NCI-H524 treated with DMSO at 0.1 percent for 48 hours (cell line): ENCODE measurements at places on chromosomes 7 and 10.

- no peak for DNase-seq
Observed at GRCh38 chr10:125489731-125490130, 193.2 kb downstream of the TEX36 start.

DNA sequence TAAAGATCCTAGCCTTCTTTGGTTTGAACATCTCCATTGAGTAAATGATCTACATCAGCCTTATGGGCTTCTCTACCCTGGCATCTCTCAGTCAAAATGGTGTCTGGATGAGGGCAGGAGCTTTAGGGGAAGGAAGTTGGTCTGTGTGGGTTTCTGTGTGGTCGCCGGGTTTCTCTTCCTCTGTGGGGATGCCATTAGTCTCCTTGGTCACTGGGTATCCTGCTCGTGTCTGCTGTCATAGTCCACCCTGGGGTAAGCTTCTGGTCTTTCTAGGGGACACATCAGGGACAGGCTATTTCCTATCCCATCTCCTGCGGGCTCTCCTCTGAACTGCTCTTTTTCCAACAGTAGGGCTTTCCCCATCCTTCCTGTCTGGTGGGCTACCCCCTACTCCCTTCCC is 150.3 kb upstream of the NPY start:
- no peak for DNase-seq

DNA sequence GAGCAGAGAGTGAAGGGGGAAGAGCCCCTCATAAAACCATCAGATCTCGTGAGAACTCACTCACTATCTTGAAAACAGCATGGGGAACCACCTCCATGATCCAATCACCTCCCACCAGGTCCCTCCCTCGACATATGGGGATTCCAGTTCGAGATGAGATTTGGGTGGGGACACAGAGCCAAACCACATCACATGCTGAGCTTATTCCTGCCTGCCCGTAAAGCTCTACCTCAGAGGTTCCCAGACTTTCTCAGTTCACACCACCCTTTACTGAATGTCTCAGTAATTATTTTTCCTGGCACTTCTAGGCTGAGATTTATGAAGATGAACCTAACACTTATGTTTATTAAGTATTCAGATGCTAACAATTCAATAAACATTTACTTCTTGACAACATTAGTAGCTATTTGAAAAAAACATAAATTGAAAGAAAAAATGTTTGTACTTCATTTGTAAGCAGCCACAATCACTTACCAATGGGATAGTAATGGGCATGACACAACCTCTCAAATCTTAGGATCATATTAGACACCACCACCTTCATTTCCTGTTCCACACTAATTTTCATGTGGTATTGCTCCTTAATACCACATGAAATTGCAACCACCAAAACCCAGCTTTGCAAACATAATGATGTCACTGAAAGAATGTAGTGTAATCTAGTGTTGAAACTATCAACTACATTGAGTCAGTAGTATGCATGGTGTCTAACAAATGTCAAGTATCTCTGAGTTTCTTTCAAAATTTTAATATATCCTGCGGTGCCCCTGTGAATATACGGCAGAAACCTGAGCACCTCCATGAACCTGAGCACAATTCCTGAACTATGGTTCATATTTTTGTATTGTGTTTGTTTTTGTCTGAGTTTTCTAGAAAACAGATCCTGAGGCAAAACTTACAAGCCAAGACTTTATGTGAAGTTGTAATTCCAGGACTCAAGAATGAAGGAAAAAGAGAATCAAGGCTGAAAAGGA is 4.5 kb upstream of the DGKI start:
- DNase-seq, result no peak

- DNase-seq, result no peak
Observed at GRCh38 chr10:70296406-70296899, 12.6 kb upstream of the NPFFR1 start.

GRCh38 chr7:71193099-71193810 is 61.3 kb downstream of the GALNT17 start:
- no peak for DNase-seq

DNA sequence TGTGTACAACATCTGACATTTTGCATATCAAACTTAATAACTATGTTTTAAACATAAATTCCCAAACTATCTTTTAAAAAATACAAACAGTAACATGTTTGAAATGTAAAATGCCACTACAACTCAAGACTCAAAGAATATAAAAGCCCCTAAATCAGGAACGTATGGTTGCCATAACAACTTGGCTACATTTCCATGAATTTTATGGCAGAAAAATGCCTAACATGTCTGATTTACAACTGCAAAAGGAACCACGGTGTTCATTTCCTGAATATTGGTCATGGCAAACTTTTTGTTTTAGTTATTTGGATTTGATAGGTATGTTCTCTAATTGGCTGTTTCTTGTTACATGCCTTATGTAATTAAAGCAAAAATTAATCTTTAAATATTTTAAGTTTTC is 2.0 kb downstream of the SOSTDC1 start:
- DNase-seq, result no peak

DNA sequence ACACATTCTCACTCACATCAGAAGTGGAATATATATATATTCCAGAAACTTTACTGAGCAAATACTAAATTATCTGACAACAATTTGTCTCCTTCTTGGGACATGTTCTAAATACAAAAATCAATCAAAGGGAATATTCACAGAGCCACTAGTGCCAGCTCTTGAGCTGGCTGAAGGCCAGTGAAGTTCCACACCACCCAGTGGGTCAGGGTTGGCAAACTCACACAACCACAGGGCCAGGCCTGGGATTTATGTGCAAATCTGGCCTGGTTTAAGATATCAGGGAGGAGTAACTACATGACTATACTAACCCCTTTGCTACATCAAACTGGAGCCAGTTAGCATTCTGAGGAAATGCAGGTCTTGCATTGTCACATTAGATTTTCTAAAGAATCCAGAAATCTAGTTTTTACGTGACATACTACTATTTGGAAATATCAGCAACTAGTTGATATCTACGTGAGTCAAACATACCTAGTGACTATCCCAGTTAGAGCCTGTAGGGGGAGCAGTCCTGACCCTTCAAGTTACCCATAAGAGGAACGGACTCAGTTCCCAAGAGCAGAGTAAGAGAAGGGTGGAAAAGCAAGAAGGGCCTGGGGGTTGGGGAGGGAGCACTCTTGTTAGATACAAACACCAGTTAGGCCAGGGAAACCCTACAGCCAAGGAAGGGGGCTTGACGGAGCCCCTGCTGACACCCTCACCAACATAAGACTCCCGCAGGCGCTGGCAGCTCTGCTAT is 600.4 kb downstream of the KCNMA1 start:
- no peak for DNase-seq

GRCh38 chr7:13262929-13263530 is 575.6 kb downstream of the ARL4A start:
- no peak for DNase-seq

DNA sequence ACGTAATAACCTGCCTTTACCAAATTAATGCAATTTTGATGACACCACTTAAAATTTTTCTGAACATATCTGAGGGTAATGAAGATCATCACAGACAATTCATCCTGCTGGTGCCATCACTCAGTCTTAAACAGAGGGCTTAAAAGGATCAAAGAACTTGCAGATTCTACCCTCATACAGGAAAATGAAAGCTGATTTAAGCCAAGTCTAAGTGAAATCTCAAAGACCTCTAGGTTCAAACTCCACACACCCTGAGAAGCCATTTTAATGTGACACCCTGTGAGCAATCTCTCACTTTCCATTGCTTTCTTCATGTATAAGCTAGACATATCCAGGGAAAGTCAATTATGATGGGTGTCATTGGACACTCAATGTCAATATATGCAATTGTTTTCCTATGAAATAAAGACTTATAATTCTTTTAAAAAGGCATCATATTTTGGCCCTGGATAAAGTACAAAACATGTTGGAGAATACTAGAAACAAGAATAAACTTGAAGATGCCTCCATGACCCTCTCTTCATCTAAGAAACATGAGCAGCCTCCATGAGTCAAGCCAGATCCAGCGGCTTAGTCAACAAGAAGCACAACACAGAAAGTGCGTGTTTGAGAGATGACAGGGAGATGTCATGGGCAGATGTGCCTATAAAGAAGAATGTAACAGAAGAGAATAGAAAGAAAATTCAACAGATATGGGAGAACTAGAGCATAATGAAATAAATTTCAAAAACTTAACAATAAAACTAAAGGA is 291.9 kb downstream of the PARD3 start:
- DNase-seq, result no peak

DNA sequence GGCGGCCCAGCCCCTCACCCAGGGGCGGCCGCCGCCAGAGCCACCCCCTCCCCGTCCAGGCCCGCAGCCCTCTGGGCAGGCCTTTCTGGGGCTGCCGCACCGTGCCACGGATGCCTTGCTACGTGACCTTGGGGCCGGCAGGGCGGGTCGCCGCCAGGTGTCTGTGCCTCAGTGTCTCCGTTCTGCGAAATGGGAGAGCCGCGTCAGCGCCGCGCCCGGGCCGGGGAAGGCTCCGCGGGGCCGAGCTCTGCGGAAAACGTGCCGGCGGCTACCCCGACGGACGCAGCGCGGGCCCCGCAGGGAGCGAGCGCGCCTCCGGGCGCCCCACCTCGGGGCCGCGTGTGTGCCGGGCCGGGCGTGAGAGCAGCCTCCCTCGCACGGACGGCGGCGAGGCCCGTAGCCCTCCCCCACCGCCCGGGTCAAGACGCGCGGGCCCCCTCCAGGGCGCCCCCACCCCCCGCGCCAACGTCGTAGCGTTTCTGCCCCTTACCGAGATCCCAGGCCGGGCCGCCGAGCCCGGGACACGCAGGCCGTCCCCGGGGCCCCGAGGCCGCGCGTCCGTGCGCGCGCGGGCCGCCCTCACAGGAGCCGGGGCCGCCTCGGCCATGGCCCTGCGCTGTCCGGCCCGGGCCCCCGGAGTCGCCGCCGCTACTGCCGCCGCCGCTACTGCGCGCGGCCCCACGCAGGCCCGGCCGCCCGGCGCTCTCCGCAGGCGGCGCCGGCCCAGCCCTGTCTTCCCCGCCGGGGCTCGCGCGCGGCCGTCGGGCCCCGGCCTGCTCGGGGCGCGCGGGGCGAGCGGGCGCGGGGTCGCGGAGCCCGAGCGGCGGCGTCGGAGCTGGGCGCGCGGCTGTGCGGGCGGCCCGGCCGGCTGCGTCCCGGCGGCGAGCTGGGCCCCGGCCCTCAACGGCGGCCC is 1.1 kb downstream of the ZNF777 start:
- no peak for DNase-seq

DNA sequence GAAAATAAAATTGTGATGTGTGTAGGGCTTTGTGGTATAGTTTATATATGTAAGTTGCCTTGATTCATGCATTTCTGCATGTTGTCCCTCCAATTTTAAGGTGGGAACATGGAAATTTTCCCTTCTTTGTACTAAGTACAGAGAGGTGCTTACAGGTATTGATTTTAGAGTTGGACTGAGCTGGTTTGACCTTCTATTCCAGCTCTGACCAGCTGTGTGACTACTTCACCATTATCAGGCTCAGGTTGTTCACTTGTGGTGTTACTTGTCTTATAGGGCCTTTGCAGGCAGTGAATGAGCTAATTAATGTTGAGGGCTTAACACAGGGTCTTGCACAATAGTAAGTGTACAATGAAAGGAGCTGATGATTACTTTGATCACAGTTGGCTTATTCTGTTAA is 16.3 kb downstream of the ZNF804B start:
- DNase-seq, result no peak

DNA sequence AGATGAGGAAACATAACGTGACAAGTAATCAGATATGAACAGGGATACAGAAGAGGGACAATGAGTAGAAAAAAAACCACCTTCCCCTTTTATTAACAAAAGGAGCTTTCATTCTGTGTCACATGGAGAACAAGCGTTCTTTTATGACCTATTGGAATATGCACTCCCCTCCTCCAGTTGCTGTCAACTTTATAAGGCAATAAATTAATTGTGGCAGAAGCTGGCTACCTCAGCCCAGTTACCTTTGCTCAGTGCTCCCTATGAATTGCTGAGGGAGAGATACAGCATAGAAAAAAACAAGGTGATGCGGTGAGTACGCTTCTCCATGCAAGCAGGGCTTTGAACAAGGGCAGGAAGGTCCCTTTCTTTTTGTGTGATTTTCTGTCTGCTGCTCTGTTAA is at the start of gene MGAM2:
Gene MGAM2, plus strand, starts transcription at position 220 of the 400 bp plus-strand sequence. CDS start 5,156 bp downstream, outside the sequence.
- DNase-seq, result no peak

- DNase-seq, result no peak
Observed at GRCh38 chr10:132243141-132243540, 56.4 kb downstream of the DPYSL4 start.

DNA sequence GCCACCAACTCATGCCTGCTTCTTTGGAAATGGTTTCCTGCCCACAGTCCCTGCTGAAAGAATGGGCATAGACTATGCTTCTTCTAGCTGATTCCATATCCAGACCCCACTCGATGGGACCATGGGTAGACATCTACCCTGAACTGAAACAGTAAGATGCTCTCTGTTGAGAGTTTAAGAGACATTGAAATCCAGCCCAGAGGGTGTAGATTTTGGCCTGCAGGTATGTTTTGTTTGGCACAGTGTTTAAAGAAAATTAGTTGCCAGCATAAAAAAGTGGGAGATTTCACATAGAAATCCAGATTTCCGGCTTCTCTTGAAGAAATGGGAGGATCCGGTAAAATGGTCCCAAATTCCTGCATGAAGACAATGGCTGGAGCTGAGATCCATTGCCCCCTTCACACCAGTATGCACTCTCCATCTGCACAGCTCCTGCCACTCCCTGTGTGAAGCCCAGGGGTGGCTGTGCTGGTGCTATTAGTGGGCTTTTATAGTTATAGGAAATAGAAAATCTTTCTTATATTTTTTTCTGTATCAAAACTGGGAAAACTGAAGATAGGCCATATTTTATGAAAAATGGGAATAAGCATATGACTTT is 218.1 kb downstream of the PTEN start:
- no peak for DNase-seq

DNA sequence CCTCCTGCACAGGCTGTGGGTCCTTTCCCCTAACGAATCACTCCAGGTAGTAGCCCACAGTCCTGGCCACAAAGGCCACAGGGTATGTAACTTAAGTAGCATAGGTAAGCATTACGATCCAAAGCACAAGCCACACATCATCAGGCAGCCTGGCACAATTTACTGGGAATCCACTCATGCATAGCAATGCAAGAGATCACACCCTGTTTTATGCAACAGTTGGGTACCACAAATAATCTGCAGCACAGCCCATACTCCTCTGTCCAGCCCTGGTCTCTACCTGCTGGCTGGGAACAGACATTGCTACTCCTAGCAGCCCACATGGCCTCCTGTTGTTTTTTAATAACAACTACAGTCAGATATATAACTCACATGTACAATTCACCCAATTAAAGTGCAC is 34.3 kb downstream of the SRPK2 start:
- DNase-seq, result no peak

DNA sequence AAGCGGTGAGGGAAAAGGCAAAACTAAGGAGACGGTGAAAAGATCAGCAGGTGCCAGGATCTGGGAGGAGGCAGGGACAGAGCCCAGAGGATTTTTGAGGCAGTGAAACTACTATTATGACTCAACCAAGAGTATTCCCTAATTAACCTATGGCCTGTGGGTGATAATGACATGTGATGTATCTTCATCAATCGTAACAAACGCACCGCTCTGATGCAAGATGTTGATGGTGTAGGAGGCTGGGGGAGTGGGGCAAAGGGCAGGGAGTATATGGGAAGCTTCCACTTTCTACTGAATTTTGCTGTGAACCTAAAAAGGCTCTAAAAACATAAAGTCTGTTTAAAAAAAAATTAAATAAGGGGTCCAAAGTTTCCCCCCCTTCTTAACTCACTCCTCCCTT is 25.5 kb upstream of the EZH2 start:
- DNase-seq, result no peak
